Stimulated activated naive CD8-positive, alpha-beta T cell treated with anti-CD3 and anti-CD28 coated beads, Interleukin-15, amount 100 ng/mL, for 72 hours (primary cell): ENCODE measurements at places on chromosomes 4 and X.

GRCh38 chrX:16958356-16958755 lies 11.9 kb downstream of the REPS2 start:
- no peak for DNase-seq

- DNase-seq, result no peak
Observed at GRCh38 chr4:2768921-2769336, 12.8 kb upstream of the TNIP2 start.

- no peak for DNase-seq
Observed at GRCh38 chr4:88866862-88867550, 169.4 kb upstream of the NAP1L5 start.

GRCh38 chrX:115535844-115536243 lies 25.1 kb upstream of the PLS3 start:
- no peak for DNase-seq

- no peak for DNase-seq
Observed at GRCh38 chrX:119696251-119696890, 3.4 kb upstream of the SEPTIN6 start.

GRCh38 chr4:134622199-134622598 lies 420.6 kb upstream of the PABPC4L start:
- DNase-seq, result no peak

- DNase-seq, result no peak
Observed at GRCh38 chr4:150315175-150315574, 236.9 kb downstream of the DCLK2 start.

GRCh38 chr4:75800972-75801371 lies 76.6 kb downstream of the USO1 start:
- DNase-seq, result no peak

DNA sequence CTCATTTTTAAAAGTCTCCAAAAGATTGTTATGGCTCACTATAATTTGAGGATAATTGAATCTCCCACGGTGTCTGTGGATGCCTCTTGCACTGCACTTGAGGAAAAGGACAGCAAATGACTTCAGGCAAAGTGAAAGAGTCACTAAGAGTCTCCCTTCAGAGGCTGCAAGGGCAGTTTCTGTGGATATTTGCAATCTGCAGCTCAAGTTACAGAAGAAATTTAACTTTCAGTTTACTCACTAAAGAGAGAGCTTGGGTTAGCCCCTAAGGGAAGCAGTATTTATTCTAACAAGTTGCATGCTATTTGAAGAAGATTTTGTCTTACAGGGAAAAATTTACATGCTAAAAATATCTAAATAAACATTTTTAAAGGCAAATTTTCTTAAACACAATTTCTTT lies 912.0 kb upstream of the TENM3 start:
- DNase-seq, result no peak

DNA sequence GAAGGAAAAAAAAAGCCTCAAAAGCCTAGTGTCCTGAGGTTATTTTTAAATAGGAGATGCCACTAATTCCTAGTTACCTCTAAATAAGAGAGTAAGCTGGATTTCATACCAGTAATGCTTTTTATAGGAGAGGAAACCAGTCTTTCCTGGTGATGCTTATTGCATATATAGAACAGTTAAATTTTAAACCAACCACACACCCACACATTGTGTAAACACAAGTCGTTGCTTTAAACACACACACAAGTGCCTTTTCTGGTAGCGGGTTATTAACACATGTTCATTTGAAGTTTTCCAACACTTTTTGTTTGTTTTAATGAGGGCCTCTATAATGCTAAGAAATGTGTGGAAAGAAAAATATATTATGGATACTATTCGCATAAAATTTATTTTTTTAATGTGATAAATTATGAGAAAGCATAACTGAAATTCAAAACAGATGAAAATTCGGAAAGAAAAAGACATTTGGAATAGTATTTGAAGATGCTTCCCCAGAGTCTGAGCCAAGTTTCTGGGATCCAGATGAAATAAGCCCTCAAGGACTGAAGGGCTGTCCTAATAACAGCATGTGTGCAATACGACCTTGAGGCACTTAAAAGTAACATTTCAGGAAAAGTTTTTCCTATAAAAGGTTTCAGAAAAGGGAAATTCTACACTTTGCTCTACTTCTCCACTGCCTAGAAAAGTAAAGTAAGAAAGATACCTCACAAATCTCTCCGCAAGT lies 2.0 kb downstream of the ANTXR2 start:
- DNase-seq, result no peak

GRCh38 chr4:186723292-186724057 lies at the start of gene FAT1:
TSS of gene FAT1 (minus strand) at chr4:186723856. CDS start at chr4:186709827, 14,029 bp downstream.
- no peak for DNase-seq

GRCh38 chr4:182189103-182189878 lies 53.9 kb upstream of the TENM3 start:
- no peak for DNase-seq

GRCh38 chr4:23889391-23889790 lies 456 bp downstream of the PPARGC1A start:
- no peak for DNase-seq

- no peak for DNase-seq
Observed at GRCh38 chrX:14997271-14997670, 124.0 kb downstream of the MOSPD2 start.

DNA sequence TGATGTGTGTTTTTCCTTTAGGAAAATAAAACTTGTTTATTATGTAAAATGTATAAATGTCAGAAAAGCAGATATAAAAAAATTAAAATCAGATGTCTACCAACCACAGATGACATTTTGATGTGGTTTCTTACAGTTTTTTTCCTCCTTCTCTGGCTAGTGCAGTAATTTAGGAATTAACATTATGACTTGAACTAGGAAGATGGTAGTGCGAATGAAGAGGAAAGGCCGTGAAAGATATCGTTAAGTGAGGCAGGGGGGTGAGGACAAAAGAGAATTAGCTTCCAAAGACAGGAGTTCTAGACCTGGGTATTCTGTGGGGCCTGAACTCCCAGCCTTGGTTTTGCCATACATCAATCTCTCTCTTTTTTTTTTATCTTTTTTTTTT lies 98.0 kb downstream of the RBM47 start:
- no peak for DNase-seq

- no peak for DNase-seq
Observed at GRCh38 chrX:19046343-19047215, 62.7 kb upstream of the PHKA2 start.

GRCh38 chr4:83112231-83112630 lies 2.3 kb downstream of the PLAC8 start:
- DNase-seq, result no peak

DNA sequence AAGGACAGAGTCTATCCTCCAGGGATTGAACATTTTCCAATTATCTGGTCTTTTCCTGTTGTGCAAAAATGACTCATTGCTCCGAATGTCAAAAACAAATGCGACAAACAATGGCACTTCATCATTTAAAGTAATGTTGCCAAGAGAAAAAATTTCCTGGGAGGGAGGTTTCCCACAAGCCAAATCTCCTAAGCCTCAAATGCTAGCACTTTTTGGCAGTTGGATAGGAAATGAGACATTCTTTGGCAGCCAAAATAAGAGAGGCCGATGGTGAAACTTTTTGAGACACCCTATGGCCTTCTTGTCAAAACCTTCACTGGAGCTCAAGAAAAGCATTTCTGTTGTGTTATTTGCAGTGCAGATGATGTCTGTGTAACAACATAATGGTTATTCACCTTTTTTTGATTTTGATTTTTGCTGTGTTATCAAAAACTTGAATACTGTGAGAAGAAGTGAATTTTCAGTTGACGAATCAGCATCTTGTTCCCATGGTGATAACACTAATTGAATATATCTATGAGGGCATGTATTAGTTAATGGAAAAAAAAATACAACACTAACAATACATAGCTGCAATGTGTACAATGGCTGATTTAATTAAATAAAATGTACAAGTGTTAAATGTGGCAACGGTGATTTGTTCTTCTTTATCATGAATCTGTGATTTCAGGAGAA lies 333.8 kb downstream of the ANK2 start:
- no peak for DNase-seq

DNA sequence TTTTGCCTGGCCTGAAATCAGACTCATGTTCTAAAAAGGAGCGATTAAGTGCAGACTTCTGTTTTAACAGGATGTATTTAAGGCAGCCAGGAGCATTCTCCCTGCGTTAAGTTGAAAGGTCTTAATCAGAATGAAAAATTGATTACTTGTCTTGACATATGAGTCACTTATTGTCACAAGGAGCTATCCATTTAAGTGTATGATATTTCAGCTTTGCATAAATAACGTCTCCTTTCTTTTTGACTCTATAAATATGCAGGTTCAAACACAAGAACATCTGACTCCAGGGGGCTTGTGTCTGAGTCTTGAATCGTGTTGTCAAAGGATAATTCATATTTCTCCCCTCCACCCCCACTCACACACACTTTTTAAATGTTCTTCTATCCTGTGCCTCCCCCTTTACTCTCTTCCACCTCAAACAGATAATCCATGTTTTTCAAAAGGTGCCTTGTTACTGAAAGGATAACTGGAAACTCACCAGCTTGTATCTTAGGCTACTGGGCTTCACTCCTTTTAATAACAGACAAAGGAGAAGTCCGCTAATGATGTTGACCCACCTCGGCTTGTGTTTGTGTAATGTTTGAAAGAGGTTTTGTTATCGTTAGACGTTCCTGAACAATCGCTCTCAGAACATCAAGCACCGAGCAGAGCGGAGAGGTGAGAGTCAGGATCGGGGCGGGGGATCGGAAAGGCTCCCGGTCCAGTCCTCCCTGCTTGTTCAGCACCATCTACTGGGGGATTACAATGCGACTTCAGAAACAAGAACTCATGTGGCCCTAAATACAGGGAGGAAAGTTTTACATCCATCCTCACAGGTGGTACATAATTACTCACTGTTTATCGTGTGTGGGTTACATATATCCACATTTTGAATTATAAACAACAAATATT lies 107.5 kb upstream of the RPL34 start:
- peak; percentile 41 for DNase-seq

DNA sequence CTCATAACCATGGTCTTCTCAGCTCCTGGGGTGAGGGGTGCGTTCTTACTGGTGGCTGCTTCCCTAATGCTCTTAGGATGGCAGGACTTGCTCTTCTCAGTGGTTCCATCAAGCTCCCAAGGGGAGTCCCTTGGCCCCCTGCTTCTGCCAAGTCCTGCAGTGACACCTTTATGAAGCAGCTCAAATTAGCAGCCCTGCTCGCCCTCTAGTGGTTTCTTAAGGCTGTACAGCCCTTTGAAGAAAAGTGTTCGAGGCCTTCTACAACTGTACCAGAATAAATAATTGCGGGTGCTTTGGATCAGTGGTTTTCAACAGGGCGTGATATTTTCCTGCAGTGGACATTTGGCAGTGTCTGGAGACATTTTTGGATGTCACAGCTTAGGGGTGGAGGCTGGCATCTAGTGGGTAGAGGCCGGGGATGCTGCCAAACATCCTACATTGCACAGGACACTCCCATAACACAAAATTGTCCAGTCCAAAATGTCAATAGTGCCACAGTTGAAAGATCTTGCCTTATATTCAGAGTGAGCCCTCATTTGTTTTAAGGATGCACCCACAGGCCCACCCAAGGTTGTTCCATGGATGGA lies 204.7 kb upstream of the S100G start:
- peak; percentile 20 for DNase-seq

DNA sequence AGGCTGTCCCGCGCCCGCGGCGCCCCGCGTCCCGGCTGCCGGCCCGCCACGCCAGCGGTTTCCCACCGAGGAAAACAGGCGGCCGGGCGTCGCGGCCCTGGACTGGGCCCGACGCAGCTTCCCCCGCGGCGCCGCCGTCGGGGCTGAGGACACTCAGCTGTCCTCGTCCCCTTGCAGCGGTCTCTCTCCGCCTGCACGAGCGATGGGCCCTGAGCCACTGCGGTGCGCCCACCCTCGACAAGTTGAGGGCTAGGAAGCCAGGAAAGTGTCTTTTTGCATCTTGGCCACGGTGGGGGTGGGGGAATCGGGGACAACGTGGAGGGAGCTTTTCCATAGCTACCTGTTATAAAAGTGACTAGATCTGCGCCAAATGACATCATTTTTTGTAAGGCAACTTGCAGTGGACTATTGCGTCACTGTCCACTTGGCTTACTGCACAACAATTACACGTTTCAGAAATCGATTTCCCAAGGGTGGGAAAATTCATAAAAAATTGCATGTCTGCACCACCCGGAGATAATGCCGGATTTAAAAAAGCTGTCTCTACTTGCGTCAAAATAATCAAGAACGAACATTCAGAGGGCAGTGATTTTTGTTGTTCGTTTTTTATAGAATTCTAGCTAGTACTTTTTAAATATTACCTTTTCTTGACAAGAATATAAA lies 1.1 kb downstream of the KLHL15 start:
- DNase-seq, result no peak

DNA sequence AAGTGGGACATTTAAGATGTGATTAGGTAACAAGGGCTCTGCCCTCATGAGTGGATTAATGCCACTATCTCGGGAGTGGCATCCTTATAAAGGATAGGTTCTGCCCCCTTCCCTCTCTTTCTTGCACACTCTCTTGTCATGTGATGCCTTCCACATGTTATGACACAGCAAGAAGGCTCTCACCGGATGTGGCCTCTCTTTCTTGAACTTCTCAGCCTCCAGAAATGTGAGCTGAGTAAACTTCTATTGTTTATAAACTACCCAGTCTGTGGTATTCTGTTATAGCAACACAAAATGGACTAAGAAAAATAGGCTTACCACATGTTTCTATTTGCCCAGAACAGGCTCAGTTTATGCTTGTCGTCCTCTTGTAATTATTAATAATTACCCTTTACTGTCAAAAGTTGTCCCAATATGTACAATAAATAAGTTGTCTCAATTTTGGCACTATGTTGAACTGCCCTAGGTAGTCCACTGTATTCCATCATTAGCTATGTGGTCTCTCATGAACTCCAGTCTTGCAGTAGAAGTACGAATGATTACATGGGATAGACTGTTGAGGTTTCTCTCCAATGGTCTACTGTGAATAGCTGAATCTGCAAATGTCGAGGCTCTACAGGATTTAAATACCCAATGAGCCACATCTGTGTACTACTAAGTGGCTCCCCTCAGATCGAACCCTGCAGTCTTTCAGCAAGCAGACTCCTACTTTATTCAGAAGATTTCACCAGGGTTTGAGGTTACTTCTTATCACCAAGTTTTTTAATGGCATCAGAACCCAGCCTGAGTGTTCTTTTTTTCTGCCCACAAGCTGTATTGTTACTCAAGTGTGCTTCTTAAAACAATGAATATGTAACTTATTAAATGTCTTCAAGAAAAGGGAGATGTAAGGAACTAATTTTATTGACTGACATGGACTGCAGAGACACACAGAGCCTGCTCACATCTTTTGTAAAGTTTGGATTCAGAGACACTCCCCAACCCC lies 102.0 kb upstream of the LEF1 start:
- no peak for DNase-seq
